GM04503 (cell line): ENCODE measurements at places on chromosomes 2 and 18.
A peak's percentile ranks its signal among the peaks of the same experiment; 100 is the strongest.

DNA sequence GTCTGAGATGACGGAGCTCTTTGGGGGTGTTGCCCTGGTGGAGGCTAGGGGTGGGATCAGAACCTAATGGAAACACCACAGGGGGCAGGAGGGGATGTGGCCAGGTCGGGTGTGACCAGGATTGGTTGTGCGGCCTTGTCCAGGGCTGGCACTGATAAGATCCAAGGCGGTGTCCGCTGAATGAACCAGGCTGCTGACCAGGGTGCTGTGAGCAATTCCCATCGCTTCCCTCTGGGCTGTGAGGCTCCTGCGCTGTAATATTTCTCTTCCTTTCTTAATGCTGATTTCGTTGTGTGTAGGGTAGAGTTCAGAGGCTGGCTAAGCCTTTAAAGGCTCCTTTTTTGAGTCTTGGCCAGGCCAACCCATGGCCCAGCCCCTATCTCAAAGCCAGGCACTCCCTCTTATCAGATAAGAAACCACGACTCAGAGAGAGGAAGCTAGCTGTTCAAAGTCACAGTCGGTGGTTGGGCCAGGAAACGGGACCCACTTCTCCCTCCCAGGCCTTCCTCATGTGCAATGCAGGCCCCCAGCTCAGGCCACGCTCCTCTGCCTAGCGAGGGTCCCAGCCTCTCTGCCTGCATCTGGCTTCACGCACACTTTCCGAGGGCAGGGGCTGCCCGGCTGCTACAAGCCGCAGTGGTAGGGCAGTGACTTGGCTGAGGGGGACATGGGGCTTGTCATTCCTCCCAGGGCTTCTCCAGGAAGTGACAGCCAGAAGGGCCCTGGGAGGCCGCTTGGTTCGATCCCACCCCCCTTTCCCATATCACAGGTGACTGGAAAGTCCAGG is 26.0 kb upstream of the FOSL2 start:
- DNase-seq: no peak

- DNase-seq: peak; percentile 52
Measured at GRCh38 chr2:121501031-121501430, 29.6 kb upstream of the RNU4ATAC start.

DNA sequence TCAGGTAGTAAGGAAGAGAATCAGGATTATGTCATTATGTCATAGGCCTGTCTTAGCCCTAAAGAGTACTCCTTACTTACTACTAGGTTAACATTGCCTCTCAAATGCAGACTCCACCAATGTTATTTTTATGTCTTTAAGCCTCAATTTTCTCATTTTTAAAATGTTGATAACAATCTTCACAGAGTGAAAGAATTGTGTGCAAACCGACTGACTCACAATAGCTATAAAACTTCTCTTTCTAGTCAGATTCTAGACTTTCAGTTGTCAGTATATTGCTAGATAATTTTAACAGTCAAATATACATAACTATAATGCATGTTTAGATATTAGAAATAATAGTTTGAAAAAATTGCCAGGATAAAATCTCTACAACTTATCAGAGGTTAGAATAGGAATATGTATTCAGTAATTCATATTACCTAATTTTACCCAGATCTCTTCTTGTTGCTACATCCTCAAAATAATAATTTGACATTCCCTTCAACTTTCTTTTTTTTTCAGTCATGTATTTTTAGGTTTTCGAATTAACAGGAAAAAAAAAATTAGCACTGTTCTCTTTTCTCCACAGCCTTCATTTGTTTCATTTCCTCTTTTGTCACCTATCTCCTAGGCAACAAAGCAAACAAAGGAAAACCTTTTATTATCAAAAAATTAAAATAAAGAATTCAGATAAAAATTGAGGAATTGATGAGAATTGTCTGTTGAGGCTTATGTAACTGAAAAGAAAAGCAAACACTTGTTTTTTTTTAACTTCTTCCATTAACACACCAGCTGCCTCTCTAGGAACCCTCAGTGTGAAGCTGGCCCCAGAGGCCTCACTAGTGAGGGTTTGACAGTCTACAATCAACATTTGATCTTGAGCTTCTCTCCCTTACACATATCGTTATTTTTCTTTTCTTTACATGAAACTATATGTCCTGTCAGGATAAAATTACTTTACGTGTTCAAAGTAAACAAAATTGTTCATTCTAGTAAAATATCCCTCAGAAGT is 279.0 kb downstream of the CALCRL start:
- no peak for DNase-seq

- DNase-seq: peak; percentile 98
Measured at GRCh38 chr2:207334624-207335371, 169.1 kb upstream of the KLF7 start.

DNA sequence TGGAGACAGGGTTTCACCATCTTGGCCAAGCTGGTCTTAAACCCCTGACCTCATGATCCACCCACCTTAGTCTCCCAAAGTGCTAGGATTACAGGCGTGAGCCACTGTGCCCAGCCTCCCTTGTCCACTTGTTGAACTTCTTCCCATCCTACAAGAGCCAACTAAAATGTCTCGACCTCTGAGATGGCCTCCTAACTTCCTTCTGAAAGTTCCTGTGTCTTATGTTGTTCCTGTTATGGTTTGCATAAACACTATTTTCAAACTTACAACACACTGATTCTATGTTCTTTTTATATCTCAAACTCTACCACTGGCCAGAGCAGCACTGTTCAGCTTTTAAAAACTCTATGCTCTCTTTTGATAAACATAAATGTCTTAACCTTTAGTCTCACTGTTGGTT is 63.3 kb upstream of the UGP2 start:
- no peak for DNase-seq

DNA sequence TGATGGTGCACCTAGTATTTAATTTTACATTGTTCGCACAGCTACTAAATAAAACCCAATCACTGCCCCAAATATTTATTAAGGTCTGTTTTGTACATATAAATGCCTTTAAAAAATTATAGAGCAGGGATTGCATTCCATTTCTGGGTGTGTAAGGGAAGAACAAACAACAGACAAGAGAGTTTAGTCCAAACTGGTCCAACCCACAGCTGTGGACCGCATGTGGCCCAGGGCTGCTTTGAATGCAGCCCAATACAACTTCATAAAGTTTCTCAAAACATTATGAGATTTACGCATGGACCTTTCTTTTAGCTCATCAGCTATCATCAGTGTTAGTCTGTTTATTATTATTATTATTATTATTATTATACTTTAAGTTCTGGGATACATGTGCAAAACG is 114.8 kb upstream of the LRATD1 start:
- DNase-seq: no peak

DNA sequence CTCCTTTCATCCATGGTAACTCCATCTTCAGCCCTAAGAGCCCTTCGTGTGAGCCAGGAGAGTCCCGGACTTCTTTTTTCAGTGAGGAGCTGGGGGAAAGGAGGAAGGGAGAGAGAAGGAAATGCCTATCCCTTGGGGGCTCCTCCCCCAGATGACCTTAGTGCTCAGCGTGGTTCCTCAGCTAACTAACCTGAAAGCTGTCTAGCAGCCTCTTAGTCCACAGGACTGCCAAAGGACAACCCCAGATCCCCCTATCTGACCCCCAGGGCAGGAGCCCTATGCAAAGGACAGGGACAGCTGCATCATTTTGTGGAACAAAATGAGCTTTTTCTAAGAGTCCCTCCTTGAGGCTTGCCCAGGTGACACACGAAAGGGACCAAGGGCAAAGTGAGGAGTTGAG is 7.9 kb downstream of the SPR start:
- DNase-seq: no peak

- no peak for DNase-seq
Measured at GRCh38 chr2:25176138-25176537, 7.8 kb upstream of the POMC start.

GRCh38 chr2:170017860-170018532 is 160.0 kb upstream of the MYO3B start:
- no peak for DNase-seq

DNA sequence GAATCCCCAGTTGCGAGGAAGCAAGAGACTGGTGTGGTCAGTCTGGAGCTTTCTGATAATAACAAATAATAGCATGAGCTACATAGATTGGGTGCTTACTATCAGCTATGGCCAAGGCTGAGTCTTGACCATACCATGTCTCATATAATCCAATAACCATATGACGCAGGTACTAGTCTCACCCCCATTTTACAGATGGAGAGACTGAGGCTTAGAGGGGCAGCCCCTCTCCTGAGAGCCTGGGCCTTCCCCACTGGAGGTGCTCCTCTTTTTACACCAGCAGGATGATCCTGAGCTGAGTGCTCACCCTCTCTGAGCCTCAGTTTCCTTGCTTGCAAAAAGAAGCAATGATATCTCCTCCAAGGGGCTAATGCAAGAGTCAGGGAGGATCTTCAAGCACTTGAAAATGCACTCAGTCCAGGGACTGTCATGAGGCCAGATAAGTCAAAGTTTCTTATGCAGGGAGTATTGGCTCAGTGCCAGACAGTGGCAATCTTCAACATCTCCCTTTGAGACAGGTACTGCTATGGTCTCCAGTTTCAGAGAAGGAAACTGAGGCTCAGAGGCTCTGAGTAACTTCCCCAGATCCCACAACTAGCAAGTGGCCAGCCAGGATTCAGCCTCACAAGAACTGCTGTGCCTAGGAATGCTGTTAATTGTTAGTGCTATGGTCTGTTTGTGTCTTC is 149.7 kb downstream of the TFCP2L1 start:
- no peak for DNase-seq

- DNase-seq: no peak
Measured at GRCh38 chr2:42876326-42876751, 84.0 kb upstream of the HAAO start.

DNA sequence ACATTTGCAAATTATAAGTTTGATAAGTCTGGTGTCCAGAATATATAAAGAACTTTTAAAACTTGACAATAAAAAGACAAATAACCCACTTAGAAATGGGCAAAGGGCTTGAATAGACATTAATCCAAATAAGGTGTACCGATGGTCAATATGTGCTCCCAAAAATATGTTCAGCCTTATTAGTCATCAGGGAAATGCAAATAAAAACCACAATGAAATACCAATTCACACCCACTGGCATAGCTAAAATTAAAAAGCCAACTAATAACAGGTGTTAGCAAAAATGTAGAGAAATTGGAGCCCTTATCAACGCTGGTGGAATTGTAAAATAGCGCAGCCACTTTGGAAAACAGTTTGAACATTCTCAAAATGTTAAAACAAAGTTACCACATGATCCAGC is 79.0 kb upstream of the SCG2 start:
- no peak for DNase-seq

DNA sequence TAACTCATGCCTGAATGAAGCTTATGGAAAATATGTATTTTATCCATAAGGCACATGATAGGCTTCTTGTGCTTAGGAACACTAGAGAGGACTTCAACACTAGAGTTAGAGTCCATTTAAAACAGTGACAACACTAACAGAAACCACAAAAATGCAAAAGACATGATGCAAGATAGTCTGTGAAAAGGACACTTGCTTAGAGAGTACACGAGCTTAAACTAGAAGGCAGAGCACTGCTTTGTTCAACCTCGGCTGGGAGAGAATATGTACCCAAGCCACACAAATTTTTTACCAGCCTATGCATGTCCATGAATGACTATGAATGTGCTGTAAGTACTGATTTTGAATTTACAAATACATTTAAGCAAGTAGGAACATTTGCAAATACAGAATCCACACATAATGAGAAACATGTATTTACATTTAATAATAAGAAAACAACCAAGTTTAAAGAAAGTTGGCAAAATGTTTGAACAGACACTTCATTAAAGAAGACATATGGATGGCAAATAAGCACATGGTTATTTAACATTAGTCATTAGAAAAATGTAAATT is 130.6 kb downstream of the SPOPL start:
- DNase-seq: peak; percentile 9

- DNase-seq: no peak
Measured at GRCh38 chr2:127086990-127087790, 19.8 kb downstream of the BIN1 start.

DNA sequence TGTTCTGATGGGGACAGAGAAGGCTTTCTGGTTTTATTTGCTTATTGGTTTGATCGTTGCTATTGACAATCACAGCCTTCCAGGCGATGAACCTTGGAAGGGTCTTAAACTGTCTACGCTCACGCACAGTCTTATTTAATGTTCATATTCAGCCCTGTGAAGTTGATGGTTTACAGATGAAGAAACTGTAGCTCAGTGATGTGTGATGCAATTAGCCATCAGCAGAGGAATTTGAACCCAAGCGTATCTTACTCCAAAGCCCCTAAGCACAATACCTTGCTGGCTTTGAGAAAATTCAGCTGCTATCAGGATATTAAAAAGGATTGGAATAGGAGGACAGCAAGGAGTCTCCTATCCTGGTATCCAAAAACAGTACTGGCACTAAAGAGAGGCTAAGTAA is 98.3 kb upstream of the STPG4 start:
- DNase-seq: no peak

GRCh38 chr2:200905618-200906296 is 16.6 kb downstream of the NIF3L1 start:
- no peak for DNase-seq

DNA sequence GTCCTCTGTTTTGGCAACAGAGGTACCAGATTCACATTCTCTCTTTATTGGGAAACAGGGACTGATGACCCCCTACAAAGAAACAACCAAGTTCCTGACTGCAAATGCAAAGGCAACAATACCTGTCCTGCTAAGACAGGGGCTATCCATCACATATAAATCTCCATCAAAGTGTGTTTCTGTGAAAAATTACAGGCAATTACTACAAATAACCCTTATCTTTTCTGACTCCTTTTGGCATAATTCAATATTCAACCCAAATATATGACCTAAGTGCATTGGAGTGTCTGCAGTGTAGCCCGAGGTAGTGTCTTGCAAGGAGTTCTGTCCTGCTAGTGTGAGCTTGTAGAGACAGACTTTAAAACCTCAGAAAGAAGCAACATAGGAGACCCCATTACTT is 35.4 kb downstream of the KCNG3 start:
- DNase-seq: no peak

DNA sequence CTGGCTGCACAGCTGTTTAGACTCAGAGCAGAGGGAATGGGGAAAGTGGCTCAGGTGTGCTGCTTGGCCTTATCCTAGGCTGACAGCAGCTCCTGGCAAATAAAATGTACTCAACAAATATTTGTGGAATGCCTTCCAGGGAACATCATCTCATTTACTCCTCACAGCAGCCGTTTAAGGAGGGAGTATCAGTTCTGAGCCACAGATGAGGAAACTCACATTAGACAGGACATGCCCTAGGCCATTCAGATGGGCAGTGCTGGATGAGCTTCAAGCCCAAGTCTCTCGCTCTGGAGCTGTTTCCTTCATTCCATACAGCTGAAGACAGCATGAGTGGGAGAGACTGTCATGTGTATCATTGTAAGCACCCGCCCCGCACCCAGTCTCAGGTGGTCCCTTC is 129.6 kb upstream of the CNGA3 start:
- no peak for DNase-seq

GRCh38 chr2:135532581-135532980 is 1.3 kb downstream of the R3HDM1 start:
- DNase-seq: no peak
